RKO (cell line): ENCODE measurements at places on chromosomes 16 and 17.

GRCh38 chr17:57955183-57955931 lies at the start of gene CUEDC1:
Gene CUEDC1 (minus strand): TSS chr17:57955412. CDS start chr17:57885564, 69,848 bp downstream.
- peak; percentile 68 for DNase-seq

DNA sequence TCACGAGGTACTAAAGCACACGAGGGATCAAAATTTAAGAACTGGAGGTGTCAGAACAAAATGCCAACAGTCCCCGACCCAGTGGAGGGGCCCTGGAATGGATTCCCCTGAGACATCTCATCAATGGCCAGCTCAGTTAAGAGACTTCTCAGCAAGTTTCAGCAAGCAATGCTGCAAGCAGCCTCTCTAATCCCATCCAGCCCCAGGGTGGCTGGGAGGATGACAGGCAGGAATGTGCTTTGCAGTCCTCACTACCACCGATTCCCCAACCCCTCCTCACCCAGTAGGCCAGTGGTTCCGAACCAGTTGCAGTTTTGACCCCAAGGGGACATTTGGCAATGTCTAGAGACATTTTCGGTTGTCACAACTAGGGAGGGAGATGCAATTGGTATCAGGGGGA lies 8.7 kb downstream of the GPRC5B start:
- DNase-seq, result no peak

GRCh38 chr17:66704858-66705520 lies 129.9 kb upstream of the CACNG5 start:
- DNase-seq, result no peak

- DNase-seq, result no peak
Measured at GRCh38 chr16:57624044-57624688, 4.3 kb upstream of the ADGRG1 start.

DNA sequence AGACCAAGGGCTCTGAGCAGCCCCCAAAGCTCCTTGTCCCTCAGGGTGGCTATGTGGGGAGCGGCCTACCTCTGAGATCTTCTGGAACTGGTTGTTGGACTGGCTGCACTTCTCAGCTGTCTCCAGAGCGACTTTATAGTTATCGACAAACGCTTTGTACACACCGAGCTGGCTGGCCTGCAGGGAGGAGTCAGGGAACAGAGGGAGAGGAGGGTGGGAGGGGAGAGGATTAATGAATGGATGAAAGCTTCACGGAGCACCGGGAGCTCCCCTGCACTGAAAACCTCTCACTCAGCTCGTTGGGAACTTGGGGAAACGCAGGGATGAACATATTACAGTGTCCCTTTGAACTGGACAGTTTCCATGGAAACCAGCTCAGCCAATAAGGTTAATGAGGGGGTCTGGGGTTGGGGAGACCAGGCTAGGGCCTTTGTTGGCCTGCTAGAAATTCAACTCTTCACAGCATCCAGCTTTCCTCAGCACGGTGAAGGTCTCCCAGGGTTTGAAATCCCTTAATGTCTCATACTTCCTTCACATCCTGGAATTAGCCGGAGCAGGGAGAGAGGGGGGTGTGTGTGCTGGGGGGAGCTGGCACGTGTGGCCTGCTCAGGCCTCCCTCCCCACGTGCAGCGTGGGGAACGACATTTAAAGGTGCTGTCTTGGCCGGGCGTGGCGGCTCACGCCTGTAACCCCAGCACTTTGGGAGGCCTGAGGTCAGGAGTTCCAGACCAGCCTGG lies 86.7 kb downstream of the TIMM22 start:
- DNase-seq, result no peak

GRCh38 chr17:18267366-18267765 lies 6.9 kb downstream of the MIEF2 start:
- DNase-seq, result no peak

- no peak for DNase-seq
Measured at GRCh38 chr16:71364133-71364681, 5.7 kb downstream of the CALB2 start.

- DNase-seq, result no peak
Measured at GRCh38 chr16:68400083-68400923, 48.0 kb downstream of the SMPD3 start.

GRCh38 chr16:89693931-89694783 lies 7.3 kb downstream of the SPATA2L start:
- DNase-seq, result no peak

DNA sequence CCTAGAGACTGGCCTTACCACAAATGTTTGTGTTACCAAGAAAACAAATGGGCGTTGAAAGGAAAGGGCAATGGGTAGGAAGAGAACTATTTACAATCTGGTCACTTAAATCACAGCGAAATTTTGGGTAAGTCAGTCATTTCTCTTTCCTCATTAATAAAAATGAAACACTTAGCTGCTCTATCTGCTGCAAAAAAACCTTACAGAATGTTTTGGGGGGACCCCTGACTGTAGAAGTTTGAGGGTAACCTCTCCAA lies 742 bp upstream of the NUTF2 start:
- DNase-seq, result no peak

- DNase-seq, result no peak
Measured at GRCh38 chr17:9925457-9925856, 20.4 kb upstream of the RCVRN start.

DNA sequence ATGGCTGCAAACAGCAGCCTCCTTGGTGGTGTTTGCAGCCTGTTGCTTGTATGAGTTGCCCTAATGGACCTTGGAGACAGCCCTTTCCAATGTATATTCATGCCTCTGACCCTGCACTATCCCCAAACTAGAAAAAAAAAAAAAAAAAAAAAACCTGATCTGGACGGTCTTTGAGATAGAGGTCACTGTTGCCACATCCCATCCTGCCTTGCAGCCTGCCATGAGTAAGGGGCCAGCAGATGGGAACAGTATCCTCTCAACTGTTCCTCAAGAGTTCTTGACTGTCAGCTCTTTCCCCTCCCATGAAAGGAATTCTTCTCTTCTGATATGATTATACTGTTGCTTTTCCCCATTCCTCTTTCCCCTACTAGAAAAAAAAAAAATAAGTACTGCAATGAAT lies 152.4 kb downstream of the SSH2 start:
- DNase-seq, result no peak

DNA sequence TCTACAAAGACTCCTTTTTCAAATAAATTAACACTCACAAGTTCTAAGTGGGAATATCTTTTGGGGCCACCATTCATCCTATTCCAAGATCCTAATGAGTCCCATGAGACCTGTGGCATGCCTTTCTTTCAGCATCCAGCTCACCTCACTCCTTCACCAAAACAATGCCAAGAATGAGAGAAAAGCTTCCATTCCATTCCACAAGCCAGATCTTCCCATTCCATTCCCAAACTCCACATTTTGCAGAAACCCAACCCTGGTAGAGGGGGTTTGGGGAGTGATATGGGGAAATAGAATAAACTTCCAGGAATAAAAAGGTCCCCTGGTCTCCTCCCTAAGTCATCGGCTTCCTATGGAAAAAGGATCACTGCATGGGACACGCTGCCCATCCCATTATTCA lies 392.2 kb downstream of the NPIPA8 start:
- no peak for DNase-seq

GRCh38 chr17:77233635-77234334 lies 93.0 kb downstream of the SEC14L1 start:
- DNase-seq, result peak; percentile 79

GRCh38 chr16:56728980-56729734 lies 772 bp upstream of the NUP93 start:
- peak; percentile 21 for DNase-seq

DNA sequence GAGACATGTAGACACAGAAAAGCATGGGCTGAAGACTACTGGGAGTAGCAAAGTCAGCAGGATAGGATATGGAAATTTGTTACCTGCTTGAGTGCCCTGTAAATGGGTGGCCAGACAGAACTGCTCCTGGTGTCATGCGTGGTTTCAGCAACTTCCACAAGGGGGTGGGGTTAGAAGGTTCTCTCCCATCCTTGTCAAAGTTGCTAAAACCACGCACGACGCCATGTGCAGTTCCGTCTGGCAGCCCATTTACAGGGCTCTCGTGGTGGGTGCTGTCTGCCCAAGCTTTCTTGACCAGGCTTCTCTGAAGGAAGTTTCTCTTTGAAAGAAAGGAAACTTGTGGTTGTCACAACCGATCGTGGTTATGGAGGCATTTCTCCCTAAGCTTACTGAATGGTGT lies 6.9 kb upstream of the DBNDD1 start:
- DNase-seq, result no peak

GRCh38 chr17:57356153-57356718 lies 99.9 kb downstream of the MSI2 start:
- no peak for DNase-seq

DNA sequence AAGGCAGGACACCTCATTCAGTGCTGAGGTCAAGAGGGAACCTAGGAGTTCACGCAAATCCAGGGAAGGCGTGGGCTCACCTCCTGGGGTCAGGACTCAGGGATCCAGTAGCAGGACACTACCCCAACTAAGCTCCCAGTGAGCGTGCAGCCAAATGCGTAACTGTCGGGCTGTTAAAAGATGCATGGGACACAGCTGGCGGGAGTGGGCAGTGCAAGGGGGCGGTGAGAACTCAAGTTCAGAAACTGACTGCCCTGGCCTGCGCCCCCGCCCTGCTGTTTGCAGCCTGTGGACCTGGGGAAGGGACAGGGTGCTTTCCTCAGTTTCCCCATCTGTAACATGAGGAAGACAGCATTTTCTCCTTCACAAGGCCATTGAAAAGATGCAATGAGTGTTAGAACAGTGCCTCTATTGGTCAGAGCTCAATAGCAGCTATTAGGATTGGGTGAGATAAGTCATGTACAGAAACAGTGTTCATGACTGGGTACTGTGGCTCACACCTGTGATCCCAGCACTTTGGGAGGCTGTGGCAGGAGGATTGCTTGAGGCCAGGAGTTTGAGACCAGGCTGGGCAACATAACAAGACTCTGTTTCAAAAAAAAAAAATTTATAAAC lies 20.2 kb downstream of the CDIPT start:
- peak; percentile 51 for DNase-seq

DNA sequence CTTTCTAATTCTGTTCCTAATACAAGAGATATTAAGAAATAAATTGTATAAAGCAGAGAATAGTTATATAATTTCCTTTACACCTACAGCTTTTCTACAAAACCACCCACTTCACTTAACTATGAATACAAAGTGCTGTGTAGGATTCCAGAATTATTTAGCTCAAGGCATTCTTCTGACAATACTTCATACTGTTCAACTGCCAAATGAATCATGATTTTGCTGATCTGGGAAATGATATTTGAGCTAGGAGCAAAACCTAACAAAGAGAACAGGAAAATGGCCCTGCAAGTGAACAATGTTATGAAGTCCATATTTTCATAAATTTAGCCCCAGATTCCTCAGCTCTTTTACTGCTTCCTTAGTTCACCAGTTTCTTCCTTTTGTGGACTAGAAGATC lies 12.9 kb downstream of the BBS2 start:
- no peak for DNase-seq

DNA sequence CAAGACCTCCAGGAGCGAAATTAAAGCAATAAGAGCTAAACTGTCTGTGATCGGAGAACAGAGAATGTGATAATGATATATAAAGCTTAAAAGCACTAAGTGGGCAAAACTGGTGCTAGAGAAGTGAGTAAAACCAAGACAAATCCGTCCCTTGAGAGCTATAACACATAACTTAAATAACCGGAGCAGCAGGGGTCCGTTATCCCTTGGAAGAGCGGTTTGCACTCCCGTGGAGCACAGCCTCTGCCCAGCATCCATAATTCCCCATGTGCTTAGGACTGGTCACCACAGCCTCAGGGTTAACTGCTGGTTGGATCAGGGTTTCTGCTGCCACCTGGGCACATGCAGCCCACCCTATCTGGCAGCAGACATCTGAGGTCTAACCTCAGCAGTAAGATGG lies 489.0 kb downstream of the NPIPA7 start:
- DNase-seq, result no peak

GRCh38 chr16:23557779-23558702 lies 514 bp downstream of the UBFD1 start:
- DNase-seq, result peak; percentile 37

GRCh38 chr17:34797720-34798119 lies 163.5 kb downstream of the CCT6B start:
- DNase-seq, result peak; percentile 28

DNA sequence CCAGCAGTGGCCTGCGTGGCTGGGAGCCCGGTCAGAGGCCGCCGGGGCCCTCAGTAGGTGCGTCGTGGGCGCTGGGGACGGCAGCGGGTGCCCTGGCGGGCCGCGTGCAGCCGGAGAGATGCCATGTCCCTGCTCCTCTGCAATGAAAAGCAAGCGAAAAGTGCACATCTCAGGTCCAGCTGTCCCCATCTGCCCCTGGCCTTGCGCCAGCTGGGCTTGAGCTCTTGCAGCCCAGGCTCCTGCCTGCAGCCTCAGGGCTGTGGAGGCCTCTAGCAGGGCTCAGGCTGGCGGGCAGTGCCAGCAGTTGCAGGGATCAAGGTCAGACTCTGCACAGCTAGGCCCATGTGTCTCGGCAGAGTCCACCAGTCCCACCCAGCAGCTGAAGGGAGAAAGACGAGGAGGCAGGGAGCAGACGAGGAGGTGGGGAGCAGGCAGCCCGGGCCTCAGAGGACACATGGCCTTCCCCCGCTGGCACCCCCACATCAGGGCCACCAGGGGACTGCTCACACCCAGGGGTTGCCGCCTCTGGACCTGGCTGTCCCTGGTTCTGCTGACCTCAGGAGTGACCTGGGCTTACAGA lies 11.2 kb downstream of the SLC16A3 start:
- no peak for DNase-seq

DNA sequence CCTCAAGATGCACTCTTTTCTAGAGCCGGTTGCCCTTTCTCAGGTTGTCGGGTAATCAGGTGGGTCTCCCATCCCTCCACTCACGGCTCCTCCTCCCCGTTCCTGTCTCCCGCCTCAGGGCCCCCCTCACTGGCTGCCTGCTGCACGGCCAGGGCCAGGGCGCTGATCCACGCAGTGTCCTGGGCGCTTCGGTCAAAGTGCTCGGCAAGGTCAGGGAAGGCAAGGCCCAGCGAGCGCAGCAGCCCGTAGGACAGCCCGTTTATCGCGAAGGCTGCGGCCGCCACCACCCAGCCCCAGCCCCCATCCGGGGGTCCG lies 753 bp downstream of the SLC16A11 start:
- DNase-seq, result no peak

DNA sequence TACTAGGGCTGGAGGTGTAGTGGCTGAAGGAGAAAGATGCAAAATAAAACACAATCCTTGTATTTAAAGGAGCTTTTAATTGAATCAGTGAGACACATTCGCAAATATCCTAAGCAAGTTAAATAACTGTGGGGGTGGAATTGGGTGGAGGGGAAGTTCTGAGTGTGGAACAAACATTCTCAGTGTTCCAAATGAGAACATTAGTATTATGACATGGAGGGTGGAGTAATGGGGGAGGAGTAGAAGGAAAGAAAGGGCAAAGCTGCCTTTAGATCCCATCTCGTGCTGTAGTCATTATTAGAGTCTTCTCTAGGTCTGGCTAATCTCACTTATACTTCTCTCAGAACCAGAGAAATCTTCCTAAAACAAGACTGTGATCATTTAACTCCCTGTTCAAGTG lies 169.7 kb downstream of the ANKFN1 start:
- DNase-seq, result no peak

- DNase-seq, result no peak
Measured at GRCh38 chr17:36983618-36984017, 34.9 kb downstream of the AATF start.

GRCh38 chr17:29918922-29919856 lies 10.8 kb downstream of the SSH2 start:
- DNase-seq, result no peak

- DNase-seq, result no peak
Measured at GRCh38 chr17:66893382-66893781, 58.5 kb downstream of the CACNG5 start.

GRCh38 chr17:73476890-73477350 lies 165.1 kb upstream of the CDC42EP4 start:
- no peak for DNase-seq
